ENCODE measurements at places on chromosomes 5 and 9.

GRCh38 chr9:78325343-78325742, 28.4 kb downstream of the PSAT1 start:
- no peak for DNase-seq

DNA sequence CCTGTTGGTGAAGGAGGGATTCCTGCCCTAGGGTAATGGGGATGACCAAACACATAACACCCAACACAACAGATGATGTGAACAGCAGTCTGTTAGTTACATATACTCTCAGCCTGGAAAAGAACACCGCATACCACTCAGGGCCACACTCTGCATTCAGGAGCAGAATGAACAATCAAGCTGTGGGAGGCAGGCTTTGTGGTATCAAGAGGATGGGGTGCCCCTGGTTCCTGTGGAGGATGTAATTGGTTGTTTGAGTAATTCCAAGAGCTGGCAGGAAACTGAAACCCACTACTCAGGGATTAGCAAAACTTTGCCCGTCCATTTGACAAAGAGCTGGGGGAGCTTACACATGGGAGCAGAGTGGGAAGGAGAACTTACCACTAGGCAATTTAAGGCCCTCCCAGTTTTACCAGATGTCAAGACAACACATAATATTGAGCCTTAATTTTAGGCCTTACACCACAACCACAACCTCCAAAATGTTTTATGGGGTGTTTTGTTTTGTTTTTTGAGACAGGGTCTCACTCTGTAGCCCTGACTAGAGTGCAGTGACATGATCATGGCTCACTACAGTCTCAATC, 15.6 kb upstream of the PRKAA1 start:
- DNase-seq: no peak

- peak; percentile 49 for DNase-seq
These were observed 66.6 kb downstream of the ZNF474 start for GRCh38 chr5:122195802-122196394.

DNA sequence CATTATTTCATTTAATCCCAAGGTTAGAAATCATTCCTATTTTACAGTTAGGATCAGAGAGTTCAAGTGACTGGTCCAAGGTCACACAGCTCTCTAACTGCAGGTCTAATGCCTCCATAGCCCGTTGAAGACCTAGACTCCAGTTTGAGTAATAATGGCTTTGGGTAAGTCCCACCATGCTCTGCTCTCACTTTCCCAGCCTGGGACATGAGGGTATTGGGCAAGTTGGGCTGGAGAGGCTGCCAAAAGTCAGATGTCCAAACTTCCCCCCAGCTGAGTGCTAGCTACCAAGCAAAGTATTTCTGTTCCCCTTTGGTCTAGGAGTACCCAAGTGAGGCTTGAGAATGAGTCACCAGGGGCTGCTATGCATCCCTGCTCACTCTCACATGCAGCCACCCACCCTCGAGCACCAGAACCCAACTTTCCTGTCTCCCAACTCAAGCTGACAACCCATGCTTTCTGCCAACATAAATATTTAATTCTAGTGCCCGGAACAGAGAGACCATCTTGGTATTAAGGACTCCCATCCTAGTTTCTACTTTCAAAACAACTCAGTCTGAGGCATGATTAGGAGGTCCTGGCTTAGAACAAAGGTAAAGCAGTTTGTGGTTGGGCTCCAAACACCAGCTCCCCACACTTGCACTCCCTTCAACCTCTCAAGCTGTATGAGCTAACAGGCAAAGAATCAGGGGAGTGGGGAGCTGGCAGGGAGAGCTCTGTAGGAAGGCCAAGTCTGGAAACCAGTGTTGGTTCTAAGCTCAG, 236.5 kb upstream of the TRIM32 start:
- no peak for DNase-seq

DNA sequence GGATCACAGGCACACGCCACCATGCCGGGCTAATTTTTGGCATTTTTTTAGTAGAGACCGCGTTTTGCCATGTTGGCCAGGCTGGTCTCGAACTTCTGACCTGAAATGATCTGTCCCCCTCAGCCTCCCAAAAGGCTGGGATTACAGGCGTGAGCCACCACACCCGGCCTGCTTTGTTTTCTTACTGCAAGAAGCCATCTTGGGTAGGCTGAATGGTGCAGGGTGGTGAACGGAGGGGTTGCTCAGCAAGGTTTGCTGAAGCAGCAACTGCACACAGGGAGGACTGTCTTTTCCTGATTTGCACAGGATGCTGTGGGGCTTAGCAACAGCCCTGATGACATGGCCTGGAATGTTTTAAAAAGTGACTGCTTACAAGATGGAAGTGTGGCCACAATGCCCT, 10.7 kb downstream of the ZNF354B start:
- no peak for DNase-seq

DNA sequence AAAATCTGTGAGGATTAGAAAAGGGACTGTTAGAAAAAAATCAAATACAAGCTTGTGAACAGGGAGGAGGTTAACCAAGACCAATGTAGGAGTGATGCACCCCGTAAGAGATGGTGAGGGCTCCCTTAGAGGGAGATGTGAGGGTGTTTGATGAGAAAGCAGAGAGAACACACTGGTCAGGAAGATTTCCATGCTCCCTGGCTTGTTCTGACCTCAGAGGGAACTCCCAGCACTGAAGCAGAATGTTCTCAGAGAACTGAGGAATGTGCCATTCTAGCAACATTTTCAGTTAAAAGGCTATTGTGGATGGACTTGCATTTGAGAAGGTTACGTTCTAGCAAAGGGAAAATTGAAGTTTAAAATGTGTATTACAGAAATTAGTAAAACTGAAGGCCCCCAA, 110.6 kb downstream of the HTR4 start:
- no peak for DNase-seq

DNA sequence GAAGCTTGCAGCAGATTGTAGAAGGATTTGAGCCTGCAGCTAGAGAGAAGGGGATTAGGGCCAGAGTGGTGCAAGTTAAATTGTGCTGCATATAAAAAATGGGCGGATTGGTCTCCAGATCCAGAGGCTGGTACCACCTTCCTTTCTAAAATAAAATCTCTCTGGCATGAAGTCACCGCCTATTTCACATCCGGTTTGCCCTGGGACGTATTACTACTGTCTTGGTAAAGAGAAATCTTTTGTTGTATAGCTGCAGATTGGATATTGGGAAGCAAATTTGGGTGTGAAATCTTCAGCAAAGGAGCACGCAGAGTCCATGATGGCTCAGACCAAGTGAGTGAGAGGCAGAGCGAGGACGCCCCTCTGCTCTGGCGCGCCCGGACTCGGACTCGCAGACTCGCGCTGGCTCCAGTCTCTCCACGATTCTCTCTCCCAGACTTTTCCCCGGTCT, at the start of gene GABRA1:
Gene GABRA1, plus strand, starts transcription at position 180 of the 451 bp plus-strand sequence. CDS start 2,691 bp downstream, outside the sequence.
- DNase-seq: no peak

DNA sequence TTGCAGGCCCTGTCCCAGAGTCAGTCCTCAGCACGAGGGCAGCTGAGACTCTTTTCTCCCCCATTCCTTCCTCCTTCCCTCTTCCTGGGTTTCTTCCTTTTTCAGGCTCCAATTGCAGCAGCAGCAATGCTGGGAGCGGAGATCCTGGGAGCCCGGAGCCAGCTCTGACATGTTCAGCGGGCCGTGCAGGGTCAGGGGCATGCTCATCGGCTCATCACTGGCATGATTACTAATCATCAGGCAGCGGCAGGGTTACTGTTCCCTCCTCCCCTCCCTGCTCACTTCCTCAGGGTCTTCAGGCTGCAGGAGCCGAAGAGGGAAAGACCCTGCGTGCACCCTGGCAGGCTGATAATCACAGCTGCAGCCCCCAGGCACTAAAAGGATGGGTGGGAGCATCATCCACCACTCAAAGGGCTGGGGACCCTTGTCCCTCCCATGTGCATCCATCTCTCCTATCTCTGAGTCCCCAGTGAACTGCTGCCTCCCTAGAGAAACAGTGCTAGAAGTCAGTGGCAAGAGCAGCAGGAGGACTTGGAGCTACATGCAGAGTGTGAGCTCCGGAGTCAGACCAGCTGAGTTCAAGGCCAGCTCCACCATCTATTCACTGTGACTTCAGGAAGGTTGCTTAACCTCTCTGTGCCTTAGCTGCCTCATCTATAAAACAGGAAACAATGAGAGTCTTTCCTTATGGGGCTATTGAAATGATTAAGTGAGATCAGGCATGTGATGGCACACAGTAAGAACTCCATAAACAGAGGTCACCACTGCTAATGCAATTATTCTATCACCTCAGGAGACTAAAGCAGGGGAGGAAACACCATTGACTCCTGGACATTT, 7.8 kb upstream of the KCNIP1 start:
- DNase-seq: no peak

All from right renal pelvis (tissue), 4 donors.